WTC11 (cell line): ENCODE measurements at places on chromosomes 7 and 10.

GRCh38 chr10:851901-852300 lies 79.6 kb downstream of the LARP4B start:
- H3K27ac ChIP-seq: no peak overlapping the region
- no peak overlapping the region for H3K4me3 ChIP-seq
- DNase-seq: no peak
- H3K27me3 ChIP-seq: peaks cover 2% of the 10 kb centered on the region; the same call in 1 of the 2 replicates
- H3K36me3 ChIP-seq: peaks cover 53% of the 10 kb centered on the region

DNA sequence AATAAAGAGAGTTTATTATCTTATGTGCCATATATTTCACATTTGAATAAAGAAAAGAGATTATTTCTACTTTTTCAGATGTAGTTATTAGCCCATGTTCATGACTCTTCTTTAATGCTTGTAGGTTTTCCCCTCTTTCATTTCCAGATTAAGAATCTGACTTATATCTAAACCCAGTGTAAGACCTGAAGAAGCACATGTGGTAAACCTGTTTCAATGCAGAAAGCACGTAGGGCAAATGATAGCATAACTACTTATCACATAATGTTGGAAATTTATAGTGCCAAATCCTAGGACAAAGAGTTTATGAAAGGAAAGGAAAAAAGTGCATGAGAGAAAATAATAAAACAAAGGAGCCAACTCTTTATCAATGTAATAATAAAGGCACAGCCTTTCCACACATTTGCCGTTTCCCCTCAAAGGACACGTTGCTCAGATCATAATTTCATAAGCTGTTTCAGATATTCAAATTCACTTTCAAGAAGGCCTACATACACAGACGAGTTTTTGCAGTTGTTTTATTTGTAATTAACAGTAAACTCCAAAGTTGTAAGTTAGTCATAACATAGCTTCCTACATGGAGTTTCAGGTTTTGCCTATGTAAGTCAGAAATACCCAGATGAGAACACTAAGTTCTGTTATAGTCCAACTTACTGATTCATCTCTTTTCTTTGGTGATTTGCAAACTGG lies 88.8 kb upstream of the MDFIC start:
- H3K4me3 ChIP-seq: no peak overlapping the region
- DNase-seq: no peak

- H3K27ac ChIP-seq: no peak overlapping the region
- no peaks in the 10 kb centered on the region; the same call in 1 of the 2 replicates for H3K27me3 ChIP-seq
- no peaks in the 10 kb centered on the region for H3K36me3 ChIP-seq
Observed at GRCh38 chr10:3668966-3669330, 116.1 kb downstream of the KLF6 start.

GRCh38 chr7:22663357-22663718 lies 63.7 kb upstream of the IL6 start:
- DNase-seq: no peak
- no peaks in the 10 kb centered on the region; the same call in 1 of the 2 replicates for H3K27me3 ChIP-seq
- no peak overlapping the region for H3K4me3 ChIP-seq
- H3K36me3 ChIP-seq: no peaks in the 10 kb centered on the region
- H3K4me1 ChIP-seq: peaks cover 42% of the 10 kb centered on the region
- H3K27ac ChIP-seq: no peak overlapping the region
